ENCODE measurements at places on chromosomes 7 and 10. TPM values are rescaled to one million over a fixed set of nuclear protein-coding genes. Genes with fewer than 3 reads are reported as not detected.

LFNG gene
- polyA plus RNA-seq: 24.1 TPM

KIF11 gene
- 27.4 TPM for polyA plus RNA-seq

CXCL12 gene
- 406 TPM for polyA plus RNA-seq

TLL2 gene
- polyA plus RNA-seq: 0.69 TPM

All from renal cortex interstitium (tissue), 15 donors.